ENCODE measurements at places on chromosomes 6 and 20.

DNA sequence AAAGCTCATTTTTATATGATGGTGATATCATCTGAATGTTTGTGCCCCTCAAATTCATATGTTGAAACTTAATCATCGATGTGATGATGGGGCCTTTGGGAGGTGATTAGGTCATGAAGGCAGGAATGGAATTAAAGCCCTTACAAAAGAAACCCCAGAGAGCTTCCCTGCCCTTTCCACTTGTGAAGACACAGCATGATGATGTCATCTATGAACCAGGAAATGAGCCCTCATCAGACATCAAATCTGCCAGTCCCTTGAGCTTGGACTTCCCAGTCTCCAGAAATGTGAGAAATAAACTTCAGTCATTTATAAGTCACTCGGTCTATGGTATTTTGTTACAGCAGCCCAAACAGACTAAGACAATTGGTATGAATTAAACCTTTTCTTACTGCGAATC lies 153.1 kb downstream of the MYB start:
- DNase-seq = no peak

GRCh38 chr6:45416700-45417099 lies 39.0 kb upstream of the SUPT3H start:
- DNase-seq = no peak

DNA sequence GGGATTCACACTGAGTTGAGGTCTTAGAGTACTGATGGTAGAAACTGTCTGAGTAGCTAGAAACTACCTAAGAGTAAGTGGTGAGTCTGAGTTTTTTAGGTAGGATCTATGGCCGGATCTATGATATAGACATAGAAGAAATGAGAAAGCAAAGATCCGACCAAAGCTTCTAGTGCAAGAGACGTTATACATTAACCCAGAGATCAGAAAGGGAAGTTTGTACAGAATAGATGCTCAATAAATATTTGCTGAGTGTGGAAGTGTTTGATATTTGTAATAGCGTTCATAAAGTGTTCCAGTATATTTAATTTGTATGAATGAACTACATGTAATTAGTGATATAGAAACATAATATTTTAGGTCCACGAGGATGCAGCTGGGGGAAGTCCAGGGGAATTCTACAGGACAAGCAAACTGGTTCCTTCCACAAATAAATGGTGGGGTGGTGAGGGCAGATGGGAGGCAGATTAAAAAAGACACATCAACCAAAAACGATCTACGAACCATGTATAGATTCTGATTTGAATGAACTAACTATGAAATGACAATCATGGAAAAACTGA lies 31.9 kb upstream of the JARID2 start:
- no peak for DNase-seq

- no peak for DNase-seq
Measured at GRCh38 chr6:143867236-143867635, 3.0 kb downstream of the ZC2HC1B start.

DNA sequence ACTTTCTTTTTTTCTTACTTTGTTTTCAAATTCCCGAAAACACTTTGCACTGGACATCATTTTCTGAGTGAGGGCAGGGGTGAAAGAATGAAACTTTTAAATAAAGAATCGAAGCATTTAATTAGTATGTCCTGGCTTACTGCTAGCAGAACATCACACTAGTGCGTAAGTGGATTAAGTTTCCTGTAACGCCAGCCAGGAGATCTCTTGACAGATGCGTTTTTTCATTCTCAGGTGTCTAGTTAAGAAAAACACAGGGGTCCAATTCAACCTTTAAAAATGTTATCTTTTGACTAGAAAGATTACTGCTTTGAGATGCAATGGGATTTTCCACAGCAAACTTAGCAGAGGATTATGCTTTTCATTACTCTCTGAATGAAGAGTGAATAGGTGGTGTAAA lies 858.8 kb upstream of the EPHA7 start:
- no peak for DNase-seq

GRCh38 chr6:26241033-26241895 lies 123.7 kb upstream of the BTN3A2 start:
- DNase-seq = no peak

DNA sequence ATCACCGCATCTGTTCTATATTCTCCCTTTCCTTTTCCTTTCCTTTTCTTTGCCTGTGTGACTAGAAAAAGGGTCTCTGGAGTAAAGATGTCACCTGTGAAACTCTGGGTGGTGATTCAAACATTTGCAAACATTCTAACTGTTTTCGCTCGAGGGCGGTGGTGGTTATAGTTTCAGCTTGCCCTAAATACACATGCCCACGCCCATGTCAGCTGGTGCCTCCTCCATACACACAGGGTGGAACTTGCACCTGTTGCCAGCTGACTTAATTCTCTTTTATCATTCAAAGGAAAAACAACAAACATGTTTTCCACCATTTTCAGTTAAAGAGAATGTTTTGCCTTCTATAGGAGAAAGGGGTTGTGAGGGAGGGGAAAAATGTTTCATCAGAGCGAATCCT lies 381.9 kb upstream of the ARID1B start:
- DNase-seq = no peak

- DNase-seq = no peak
Measured at GRCh38 chr6:150301846-150302519, 66.8 kb upstream of the IYD start.

- DNase-seq = no peak
Measured at GRCh38 chr20:53021934-53022333, 49.8 kb downstream of the TSHZ2 start.

GRCh38 chr6:75205776-75206575 lies at the start of gene COL12A1:
Gene COL12A1 (minus strand): TSS chr6:75206053. CDS start chr6:75202792, 3,261 bp downstream.
- DNase-seq = no peak

DNA sequence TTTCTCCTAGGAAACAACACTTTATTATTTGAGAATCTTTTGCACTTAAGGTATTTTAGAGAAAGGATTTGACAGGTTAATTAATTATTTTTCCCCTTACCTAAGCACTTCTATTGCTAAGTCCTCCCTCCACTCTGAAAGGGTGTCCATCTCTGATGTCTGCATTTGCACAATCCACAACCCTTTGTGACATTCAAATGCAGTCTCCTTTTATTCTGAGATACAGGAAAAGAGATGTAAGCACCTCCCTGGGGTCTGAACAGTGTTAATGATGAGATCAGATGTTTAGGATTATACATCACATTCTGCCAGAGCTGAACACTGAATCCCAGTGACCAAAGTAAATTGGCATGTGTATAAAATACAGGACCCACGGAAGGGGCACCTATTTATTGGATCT lies 864.2 kb upstream of the FLRT3 start:
- no peak for DNase-seq

- no peak for DNase-seq
Measured at GRCh38 chr6:111806165-111806547, 67.1 kb downstream of the FYN start.

DNA sequence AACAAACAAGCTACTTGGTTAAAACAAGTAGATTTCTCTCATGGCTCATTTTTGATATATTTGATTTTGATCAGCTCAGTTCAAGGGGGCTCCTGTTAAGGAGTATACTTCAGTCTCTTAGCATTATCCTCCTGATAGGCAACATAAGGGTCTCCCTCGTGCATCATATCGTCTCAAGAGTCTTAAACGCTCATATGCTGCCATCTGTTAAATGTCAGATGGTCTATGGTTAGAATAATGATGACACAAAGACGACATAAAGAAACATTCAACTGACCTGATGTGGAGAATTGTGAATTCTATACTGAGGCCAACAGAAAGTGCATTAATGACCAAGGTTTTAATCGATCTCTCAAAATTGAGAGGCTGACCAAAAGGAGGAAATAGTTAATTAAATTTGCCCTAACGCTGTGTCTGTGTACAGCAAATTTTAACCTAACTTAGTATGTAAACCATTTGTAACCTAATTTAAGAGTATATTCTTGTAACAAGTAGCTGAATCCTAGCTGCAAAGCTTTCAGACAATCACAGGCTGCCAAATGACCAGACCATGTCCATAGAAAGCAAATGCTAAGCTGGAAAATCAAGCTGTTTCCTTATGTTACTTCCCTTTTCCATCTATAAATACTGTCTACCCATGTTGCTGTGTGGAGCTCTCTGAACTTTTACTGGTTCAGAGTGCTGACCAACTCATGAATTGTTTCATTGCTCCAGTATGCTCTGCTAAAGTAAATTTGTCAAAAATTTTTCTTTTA lies 1688.5 kb downstream of the GRIK2 start:
- no peak for DNase-seq

DNA sequence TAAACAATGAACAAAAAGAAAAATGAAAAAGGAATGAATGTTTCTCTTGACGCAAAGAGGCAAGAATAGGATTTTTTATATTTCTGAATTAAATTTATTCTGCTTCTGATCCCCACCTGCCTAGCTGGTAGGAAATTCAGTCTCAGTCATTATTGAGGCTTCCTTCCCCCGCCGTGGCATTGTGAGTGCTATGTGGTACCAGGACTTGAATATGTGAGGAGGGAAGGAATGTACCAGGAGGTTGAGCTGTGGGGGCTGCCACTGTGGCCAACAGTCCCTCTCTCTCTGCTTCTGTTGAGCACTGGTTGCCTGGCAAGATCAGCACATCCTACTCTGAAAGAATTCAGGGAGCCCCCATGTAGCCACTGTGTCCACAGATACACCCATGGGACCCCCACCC lies 368.1 kb upstream of the JARID2 start:
- DNase-seq = no peak

GRCh38 chr6:64301307-64302236 lies 666.0 kb downstream of the PHF3 start:
- DNase-seq = no peak

DNA sequence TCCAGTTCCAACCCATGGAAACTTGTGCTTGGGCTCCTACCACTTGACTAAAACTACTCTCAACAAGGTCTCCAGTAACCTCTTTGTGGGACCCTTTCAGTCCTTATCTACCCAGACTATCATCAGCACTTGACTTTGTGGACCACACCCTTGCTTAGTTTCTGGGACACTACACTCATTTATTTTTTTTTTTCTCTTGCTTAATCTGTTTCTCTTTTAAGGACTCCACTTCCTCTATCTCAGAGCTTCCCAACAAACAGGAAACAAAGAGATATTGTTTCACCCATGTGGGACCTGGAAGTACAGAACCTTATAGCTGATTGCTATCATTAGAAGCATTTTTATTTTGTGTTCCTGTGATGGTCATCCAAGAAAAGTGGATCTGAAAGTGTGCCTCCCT lies 28.8 kb upstream of the ME1 start:
- no peak for DNase-seq

DNA sequence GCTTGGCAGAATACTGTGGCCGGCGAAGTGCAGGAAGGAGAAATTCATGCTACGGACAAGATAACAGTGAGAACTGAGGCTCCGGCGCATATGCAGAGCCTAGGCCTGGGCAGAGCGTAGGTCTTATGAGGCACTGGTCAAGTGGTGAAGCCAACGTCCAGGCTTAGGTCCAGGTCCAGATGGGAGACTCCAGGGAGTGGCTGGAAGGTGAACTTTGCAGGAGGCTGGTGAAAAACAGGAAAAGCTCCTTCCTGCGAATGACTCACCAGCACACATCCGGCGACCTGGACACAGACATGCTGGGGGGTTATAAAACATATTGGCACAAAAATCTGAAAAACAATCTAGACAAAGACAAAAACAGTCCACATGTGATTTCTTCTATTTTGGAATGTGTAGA lies 15.4 kb downstream of the C6orf141 start:
- DNase-seq = no peak

DNA sequence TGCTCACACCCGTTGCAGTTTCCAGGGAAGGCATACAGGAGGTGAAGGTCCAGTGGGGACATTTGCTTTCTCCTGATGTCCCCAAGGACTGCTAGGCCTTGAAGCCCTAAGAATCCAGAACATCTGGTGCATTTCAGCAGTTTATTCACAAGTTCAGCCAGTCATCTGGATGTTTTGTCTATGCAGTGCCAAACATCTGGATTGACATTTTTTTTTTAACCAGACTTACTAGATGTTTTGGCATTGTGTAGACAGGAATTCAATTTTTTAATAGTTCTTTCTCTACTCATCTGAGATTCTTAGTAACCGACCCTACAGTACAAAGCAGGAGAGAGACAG lies 256.2 kb downstream of the CLIC5 start:
- no peak for DNase-seq

All from urinary bladder (tissue), 4 donors.